ENCODE measurements at places on chromosomes 13 and 19.

DNA sequence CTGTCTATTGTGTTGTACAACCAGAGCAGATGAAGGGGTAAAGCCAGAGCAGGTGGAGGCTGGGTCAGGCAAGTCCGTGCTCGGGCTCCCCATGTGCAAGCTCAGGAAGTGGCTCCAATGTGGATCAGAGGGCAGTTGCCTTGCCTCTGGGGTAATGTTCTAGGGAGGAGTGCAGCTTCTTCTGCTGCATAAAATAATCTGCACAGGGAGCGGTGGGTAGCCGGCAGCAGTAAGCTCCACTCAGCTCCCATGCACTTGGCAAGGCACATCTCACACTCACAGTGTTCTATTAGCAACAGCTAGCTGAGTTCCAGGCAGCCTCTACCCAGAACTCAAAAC, 565.3 kb upstream of the SLITRK1 start:
- no peak for DNase-seq

- DNase-seq: no peak
Observed at GRCh38 chr13:73664851-73665250, 469.4 kb downstream of the KLF12 start.

GRCh38 chr13:77150651-77151050, 123.7 kb upstream of the FBXL3 start:
- DNase-seq: no peak

DNA sequence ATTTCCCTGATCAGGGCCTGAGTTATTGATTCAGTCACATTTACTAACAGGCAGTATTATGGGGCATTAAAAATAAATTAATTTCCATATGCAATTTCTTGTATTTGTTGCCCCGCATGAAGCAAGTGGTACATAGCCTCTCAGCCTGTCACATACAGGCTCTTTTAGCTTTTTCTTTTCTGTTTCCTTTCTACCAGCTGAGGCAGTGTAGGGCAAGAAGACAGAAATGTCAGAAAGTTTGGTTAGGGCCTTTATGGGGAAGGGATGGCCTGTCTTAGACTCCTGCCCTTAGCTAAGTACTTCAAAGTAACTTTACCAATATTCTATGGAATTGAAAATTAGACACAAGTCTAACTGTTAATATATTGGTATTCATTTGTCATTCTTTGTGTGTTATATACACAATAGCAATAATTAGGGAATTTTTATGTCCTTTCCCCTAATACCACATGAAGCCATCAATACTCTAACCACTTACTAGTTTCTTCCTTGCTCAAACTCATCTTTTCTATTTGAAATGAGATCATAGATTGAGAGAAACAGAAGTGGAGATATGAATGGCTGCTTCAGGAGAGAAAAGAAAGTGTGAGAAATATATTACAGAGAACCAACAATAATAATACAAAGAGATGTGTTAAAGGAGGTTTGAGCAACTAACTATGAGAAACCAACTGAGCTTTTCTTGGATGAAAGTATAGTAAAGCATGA, 669.6 kb downstream of the PCDH17 start:
- no peak for DNase-seq

DNA sequence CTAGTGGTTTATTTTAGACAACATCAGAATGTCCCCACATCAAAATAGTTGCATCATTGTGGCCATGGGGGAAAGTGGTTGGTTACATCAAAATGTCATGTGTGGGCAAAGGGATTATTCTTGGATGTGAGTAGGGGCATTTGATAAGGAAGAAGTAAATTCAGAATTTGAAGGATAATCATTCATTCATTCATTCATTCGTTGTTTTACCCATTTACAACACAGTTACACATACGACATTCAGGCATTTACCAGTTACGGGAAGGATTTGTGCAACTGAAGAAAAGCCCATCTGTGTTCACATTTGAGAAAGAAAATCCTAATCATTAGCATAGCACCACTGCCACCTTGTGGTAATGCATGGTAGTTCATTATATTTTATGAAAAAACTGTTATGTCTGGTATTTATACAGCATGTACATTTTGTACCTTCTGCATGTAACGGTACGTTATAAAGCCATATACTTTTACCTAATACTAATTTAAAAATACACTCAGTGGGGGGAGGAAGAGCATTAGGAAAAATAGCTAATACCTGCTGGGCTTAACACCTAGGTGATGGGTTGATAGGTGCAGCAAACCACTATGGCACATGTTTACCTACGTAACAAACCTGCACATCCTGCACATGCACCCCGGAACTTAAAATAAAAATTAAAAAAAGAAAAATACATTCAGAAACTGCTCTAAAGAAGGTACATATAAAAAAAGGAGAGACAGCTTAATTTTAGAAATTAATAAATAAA, 62.1 kb downstream of the DGKH start:
- no peak for DNase-seq

DNA sequence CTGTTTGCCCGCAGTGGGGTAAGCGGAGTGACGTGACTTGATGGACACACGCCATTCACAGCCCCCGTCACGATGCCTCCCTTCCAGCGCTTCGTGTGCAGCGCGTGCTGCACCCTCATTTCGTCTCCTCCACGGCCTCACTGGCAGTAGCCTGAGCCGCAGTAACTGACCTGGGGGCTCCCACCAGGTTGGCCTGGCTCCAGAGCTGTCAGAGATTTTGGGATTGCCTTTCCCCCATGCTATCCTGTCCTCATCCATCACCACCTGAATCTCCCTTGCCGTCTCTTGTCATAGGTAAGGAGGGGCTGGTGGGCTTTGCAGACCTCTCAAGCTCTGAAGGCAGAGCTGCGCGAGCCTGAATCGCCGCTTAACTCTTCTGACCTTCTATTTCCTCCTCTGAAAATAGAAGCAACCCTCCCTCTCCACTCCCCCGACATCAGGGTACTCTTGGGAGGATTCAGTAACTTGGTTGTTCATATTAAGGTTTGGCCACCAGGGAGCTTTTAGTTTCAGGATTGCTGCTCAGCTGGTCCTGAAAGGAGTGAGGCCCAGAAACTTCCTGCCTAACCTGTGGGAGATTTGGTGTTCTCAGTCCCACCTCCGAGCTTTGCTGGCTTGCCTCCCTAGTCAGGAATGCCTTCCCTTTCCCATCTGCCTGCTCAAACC, 27.9 kb downstream of the SIGLEC5 start:
- DNase-seq: no peak

- DNase-seq: no peak
Observed at GRCh38 chr19:50894478-50895356, 16.5 kb downstream of the KLK4 start.

DNA sequence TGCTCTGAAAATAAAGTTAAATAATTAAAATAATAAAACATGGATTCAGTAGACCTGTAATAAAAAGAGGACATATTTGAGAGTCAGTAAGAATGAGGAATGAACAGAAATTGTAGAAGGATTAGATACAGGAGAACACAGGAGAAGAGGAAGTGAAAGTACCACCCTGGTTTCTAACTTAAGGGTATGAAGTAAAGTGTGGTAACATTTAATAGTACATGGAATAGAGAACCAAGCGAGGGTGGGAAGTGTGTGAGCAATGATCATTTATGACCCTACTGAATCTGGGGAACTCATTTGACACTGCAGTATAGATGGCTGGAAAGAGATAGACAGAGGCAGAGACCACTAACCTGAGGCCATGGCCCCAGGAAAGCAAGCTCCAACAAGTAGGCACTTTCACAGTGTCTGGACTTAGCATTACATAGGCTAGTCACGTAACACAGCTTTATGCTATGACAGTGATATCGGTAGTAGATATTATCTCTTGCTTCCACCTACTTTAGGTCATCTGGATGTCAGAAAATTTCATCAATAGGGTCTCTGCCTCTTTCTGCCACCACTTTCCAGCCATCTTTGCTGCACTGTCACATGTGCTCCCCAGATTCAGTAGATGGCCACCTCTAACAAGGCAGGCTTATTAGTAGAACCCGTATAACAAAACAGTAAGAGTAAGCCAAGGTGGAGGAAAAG, 633.9 kb upstream of the MIR17HG start:
- DNase-seq: no peak

- DNase-seq: no peak
Observed at GRCh38 chr19:53980539-53981375, 10.7 kb upstream of the CACNG6 start.

- no peak for DNase-seq
Observed at GRCh38 chr19:6228551-6229215, 51.1 kb downstream of the MLLT1 start.

- no peak for DNase-seq
Observed at GRCh38 chr13:27504868-27505194, 54.5 kb upstream of the MTIF3 start.

GRCh38 chr19:51694318-51695085, 1.4 kb downstream of the SPACA6 start:
- no peak for DNase-seq

DNA sequence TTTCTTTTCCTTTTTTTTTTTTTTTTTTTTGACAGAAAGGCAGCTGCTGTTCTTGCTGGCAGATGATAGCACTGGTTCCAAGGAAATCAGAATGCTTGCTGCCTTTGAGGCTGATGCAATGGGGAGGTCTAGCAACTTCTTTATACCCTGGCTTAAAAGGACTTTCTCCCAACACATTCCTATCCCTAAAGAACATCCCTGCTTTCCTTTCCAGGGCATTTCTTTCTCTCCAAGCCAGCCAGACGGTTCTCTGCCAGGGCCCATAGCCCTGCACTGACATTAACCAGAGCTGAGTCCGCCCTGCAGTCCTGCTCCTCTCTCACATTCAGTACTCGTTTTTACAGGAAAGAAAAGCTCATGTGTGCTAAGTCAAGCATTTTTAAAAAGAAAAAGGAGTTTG, 133.9 kb upstream of the WASF3 start:
- DNase-seq: no peak

DNA sequence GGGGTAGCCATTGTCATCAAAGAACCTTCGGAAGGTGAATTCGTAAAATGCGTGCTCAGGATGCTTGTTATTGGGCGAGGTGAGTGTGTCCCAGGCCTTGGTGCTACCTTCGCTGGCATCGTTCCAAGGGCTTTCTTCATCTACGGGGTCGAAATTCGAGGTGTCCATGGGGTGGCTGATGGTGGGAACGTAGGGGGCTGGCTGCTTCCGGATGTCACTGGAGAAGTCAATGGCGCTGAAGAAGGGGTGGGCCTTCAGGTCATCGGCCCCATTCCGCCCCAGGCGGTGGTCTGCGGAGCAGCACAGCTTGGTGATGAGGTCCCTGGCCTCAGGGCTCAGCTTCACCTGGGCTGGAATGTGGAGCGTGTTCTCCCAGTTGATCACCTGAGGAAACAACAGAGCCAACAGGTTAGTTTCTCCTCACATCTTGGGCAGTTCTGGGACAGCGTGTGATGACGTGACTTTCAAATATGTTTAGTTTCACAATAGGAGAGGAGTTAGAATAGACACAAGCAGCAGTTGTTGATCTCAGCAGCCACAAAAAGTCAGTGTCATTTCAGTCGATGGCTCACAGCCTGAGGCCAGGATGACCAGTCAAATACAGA, 72.5 kb upstream of the XPO4 start:
- no peak for DNase-seq

GRCh38 chr13:80265348-80265747, 75.6 kb downstream of the SPRY2 start:
- DNase-seq: no peak

- DNase-seq: no peak
Observed at GRCh38 chr13:44050450-44051063, 170.9 kb downstream of the LACC1 start.
